Fibroblast of skin of right biceps (primary cell): ENCODE measurements at places on chromosomes 16 and 17.

GRCh38 chr16:84048270-84048669, 5.7 kb upstream of the SLC38A8 start:
- no peak for DNase-seq

DNA sequence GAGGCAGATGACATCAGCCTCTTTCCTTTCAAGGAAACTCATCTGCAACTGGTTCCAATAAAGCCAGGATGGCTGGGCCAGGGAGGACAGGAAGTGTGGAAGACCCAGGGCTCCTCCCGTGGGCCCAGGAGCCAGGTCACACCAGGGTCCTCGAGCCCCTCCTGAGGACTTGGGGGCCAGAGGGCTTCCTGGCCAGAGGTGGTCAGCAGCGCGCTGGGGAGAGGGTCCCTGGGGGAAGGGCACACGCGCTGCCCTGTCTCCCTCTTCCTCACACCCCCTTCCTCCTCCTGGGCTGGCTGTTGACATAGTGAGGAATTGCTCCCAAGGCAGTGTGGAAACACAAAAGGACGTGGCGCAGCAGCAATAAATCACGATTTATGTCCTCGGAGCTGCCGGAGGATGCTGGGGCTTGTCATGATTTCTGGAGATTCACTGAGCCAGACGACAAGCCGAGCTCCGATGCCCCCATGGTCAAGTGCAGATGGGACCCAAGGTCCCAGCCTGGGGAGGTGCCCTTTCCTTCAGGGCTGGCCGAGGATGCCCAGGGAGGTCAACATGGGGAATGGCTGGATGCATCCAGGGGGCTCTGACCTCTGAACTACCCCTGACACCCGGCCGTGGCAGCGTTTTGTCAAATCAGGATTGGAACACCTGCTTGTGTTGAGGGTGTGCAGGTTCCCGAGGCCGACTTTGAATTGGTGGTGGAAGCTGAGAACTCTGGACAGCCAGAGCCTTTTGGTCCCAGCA, 152.6 kb downstream of the IRF8 start:
- DNase-seq = peak; percentile 21

- no peak for DNase-seq
Measured at GRCh38 chr17:35898283-35899070, 18.3 kb upstream of the CCL5 start.

GRCh38 chr16:71954699-71955195, 45.5 kb downstream of the PKD1L3 start:
- no peak for DNase-seq

DNA sequence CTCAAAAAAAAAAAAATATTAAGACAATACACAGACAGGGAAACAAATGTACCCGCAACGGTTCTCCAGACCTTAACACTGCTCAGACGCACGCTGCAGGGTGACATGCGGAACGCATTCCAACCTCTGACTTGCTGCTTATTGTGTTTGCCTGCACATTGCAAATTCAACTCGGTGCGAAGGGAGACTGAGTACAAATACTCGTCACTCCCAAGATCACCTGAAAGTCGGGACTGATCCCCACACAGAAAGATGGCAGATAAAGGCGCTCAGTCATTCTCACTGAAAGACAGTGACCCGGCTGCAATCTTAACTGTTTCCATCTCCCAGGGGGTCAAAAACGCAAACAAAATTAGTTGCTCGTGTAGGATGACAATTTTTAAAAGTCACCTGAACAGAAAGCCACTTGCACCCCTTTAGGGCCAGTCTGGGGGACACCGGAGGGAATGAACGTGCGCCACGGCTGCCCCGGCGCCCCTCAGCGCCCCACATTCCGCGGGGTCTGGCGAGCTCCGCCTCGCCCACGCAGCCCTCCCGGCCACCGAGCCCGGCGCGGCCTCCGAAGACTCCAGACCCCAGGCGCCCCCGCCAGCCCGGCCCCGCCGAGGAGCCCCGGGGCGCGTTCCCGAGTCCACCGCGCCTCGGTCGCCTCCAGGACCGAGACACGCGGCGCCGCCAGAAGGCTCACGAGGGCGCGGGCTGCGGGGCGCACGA, 589 bp downstream of the CLCN7 start:
- no peak for DNase-seq

DNA sequence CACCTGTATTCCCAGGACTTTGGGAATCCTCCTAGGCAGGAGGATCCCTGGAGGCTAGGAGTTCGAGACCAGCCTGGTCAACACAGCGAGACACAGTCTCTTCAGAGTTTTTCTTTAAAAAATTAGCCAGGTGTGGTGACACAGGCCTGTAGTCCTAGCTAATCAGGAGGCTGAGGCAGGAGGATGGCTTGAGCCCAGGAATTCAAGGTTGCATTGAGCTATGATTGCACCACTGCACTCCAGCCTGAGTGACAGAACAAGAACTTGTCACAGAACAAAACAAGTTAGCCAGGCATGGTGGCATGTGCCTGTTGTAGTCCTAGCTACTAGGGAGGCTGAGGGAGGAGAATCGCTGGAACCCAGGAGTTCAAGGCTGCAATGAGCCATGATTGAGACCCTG, 24.8 kb downstream of the ANKRD40 start:
- no peak for DNase-seq

GRCh38 chr16:64882078-64882784, 239.6 kb downstream of the CDH11 start:
- DNase-seq = peak; percentile 19

- no peak for DNase-seq
Measured at GRCh38 chr17:3033248-3033640, 30.2 kb downstream of the OR1D5 start.

DNA sequence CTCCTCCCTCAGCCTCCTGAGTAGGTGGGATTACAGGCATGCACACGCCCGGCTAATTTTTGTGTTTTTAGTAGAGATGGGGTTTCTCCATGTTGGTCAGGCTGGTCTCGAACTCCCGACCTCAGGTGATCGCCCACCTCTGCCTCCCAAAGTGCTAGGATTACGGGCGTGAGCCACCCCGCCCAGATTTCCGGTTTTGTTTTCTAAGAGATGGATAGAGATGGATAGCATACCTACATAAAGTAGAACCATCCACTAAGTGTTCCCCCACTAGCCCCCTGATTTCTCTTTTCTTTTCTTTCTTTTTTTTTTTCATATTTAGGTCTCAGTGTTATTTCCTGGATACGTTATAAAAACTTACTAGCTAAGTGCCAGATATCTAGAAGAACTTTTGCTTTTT, 2.0 kb downstream of the WSB1 start:
- DNase-seq = no peak

DNA sequence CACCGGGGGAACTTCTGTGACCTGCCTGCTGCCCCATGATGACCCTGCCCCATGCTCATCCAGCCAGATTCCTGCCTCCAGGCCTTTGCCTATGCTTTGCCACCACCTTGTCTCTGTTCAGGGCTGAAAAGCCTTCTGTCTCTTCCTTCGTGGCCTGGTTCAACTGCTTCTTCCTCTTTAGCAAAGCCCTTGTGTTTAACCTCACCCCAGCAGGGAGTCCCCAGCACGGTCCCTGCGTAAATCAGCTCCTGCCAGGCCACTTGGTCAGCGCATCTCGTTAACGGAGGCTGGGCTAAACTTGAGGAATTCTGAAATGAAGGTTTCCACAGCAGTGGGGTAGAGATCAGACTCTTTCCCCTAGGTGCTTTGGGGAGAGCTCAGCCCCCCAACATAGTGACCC, 16.1 kb upstream of the KCNJ12 start:
- DNase-seq = no peak

DNA sequence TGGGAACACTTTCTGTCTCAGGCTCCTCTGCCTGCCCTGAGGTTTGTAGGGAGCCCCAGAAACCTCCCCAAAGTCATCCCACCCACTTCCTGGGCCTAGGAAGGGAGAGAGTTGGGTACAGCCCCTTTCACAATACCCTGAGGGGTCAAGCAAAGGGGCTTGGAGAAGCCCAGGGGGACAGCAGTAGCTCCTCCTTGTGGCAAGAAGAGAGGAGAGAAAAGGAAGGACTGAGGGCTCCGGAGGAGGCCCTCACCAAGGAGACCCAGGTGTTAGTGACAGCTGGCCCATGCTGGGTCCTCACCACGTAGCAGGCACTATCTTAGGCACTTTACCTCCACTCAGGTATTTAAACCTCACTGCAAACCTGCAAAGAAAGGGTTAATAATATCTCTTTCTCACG, 112.8 kb downstream of the IRX5 start:
- no peak for DNase-seq

- no peak for DNase-seq
Measured at GRCh38 chr17:37187262-37187661, 188.5 kb upstream of the C17orf78 start.

DNA sequence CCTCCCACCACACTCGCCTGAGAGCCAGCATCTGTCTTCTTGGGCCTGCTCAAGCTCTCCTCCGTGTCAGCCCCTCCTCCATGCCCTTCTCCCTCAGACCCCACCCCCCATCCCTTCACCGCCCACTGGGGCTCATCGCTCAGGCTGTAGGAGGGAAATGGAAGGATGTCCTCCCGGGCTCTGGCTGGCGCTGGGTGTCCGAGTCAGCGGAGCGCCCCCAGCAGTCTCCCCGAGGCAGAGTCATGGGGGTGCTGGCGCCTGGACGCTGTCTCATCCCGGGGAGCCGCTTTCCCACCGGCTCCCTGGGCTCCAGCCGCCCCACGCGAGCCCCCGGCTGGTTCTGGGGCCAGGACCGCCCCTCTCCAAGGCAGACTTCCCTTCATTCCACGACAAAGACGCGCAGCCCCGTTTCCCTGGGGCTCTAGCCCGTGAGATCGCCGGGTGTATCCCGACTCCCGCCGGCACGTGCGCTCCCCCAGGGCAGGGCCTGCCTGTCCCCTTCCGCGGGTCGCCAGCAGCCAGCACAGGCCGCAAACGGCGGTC, 428 bp upstream of the ANTKMT start:
- DNase-seq = peak; percentile 75

- DNase-seq = peak; percentile 18
Measured at GRCh38 chr16:50509521-50510341, 38.5 kb upstream of the NKD1 start.

- no peak for DNase-seq
Measured at GRCh38 chr17:35298639-35299038, 55.8 kb downstream of the SLFN5 start.

GRCh38 chr17:47806026-47806912, 15.3 kb downstream of the OSBPL7 start:
- DNase-seq = no peak
